Naive thymus-derived CD4-positive, alpha-beta T cell (primary cell): ENCODE measurements at places on chromosomes 12 and 14. TPM values are rescaled to one million over a fixed set of nuclear protein-coding genes. Genes with fewer than 3 reads are reported as not detected.

GRCh38 chr12:27936196-27936595 lies 36.3 kb downstream of the PTHLH start:
- H3K27ac ChIP-seq, result no peak overlapping the region
- H3K4me3 ChIP-seq, result no peak overlapping the region
- no peak for DNase-seq

GRCh38 chr14:33551963-33552362 lies 398.9 kb downstream of the EGLN3 start:
- H3K27me3 ChIP-seq, result no peaks in the 10 kb centered on the region
- no peaks in the 10 kb centered on the region for H3K36me3 ChIP-seq
- no peak overlapping the region for H3K4me3 ChIP-seq

DNA sequence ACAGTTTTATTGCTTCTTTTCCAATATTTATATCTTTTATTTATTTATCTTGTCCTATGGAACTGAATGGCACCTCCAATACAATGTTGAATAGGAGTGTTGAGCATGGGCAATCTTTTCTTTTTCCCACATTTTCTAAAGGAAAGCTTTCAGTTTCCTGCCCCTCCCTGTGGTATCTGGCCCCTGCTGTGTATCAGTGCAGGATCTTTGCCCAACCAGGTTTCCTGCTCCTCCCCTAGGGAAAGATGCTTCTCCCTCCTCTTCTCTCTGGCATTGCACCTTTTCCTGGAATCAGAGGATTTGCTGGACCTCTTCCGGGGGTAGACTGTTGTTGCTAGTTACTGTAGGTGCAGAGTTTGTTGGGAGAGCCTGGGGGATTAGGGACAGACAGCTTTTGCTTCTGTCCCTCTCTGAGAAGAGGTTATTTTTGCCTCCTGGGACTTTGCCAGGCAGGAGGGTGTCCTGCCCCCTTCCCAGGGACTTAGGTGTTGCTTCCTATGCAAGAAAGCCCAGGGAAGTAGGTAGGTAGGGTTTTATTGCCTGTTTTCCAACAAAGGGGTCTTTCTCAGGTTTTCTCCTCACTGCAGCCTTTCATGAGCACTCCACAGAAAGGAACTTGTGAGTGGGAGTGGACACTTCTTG lies 67.6 kb downstream of the POLR3B start:
- H3K27ac ChIP-seq, result no peak overlapping the region
- no peaks in the 10 kb centered on the region for H3K27me3 ChIP-seq
- no peak for DNase-seq

GRCh38 chr12:62215506-62215905 lies 44.7 kb upstream of the USP15 start:
- H3K36me3 ChIP-seq, result no peaks in the 10 kb centered on the region
- peak; percentile 45 for DNase-seq
- H3K27ac ChIP-seq, result no peak overlapping the region
- no peaks in the 10 kb centered on the region for H3K4me1 ChIP-seq

- no peak overlapping the region for H3K4me3 ChIP-seq
- H3K4me1 ChIP-seq, result peaks cover 12% of the 10 kb centered on the region
- no peak for DNase-seq
Observed at GRCh38 chr12:124715121-124715990, 147.9 kb upstream of the NCOR2 start.

The TMEM233 gene
- polyA plus RNA-seq, result not detected

The BEST3 gene
- not detected for polyA plus RNA-seq
